Cortex of kidney (tissue), 1 donor: ENCODE measurements at places on chromosomes 5 and 9.

DNA sequence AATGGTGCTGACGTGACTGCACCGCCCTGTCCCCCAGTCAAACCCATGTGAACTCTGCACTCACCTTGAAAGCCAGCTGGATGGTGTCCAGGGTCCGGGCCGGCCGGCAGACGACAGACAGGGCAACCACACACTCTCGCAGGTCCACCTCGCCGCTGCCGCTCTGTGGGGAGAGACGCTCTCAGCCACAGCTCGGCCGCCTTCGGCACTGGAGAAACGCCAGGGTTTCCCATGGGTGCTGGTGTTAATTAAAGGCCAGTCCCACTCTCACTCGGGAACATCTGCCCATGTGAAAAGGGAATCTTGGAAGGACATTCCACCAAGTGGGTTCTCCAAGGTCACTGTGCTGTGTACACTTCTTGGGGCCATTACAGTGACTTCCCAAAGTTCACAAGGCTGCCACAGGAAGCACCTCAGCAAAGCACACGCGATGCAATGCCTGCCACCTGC lies 25.5 kb upstream of the SLC6A3 start:
- no peak for DNase-seq

GRCh38 chr9:92612816-92613215 lies 57.1 kb downstream of the IPPK start:
- DNase-seq, result no peak

GRCh38 chr5:125059255-125060002 lies 313.0 kb upstream of the ZNF608 start:
- no peak for DNase-seq

- DNase-seq, result no peak
These were observed 194.5 kb downstream of the ICE1 start for GRCh38 chr5:5617024-5617423.

DNA sequence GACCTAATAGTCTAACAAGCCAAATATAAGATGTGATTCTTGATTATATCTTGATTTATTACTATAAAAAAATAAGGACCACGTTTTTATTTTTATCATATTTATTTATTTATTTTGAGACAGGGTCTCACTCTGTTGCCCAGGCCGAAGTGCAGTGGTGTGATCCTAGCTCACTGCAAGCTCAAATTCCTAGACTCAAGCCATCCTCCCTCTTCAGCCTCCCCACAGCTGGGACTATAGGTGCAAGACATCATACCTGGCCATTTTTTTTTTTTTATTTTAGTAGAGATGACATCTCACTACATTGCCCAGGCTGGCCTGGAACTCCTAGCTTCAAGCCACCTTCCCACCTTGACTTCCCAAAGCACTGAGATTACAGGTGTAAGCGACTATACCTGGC lies 61.0 kb upstream of the LARP1 start:
- no peak for DNase-seq

- DNase-seq, result no peak
These were observed 8.0 kb upstream of the CTNNA1 start for GRCh38 chr5:138745268-138745667.

GRCh38 chr5:37814699-37815098 lies 25.1 kb downstream of the GDNF start:
- no peak for DNase-seq

- no peak for DNase-seq
These were observed 192.3 kb downstream of the DEPDC1B start for GRCh38 chr5:60507687-60508086.

GRCh38 chr5:168661593-168662485 lies 82.7 kb upstream of the PANK3 start:
- DNase-seq, result no peak

DNA sequence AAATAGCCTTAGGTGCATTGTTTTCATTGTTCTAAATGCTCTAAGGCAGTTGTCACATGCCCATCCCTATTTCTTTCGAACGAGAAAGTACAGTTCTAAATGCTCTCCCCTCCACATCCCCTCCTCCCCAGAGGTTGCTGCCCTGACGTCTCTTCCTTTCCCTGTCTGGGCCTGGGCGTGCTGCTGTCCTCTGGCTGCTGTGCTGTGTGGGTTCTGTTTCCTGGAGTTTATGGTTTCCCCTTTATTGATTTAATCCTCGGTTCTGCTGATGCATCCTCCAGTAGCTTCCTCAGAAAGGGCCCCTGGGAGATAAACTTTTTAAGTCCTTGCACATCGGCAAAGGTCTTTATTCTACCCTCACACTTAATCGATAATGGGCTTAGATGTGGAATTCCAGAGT lies 48.8 kb downstream of the MVB12B start:
- no peak for DNase-seq

GRCh38 chr9:91256235-91256634 lies 105.5 kb downstream of the AUH start:
- DNase-seq, result no peak

DNA sequence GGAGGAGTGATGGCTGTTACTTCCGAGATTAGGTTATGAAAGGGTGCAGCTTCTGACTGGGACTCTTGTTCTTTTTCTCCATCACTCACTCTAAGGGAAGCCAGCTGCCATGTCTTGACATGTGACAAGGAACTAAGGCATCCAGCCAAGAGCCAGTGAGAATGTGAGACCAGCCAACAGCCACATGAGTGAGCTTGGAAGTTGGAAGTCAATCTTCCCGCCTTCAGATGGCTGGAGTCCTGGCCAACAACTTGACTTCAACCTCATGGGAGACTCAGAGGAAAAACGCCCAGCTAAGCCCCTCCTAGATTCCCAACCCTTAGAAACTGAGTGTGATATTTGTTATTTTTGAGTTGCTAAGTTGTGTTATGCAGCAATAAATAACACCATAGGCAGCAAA lies 201.1 kb downstream of the SNX18 start:
- no peak for DNase-seq

DNA sequence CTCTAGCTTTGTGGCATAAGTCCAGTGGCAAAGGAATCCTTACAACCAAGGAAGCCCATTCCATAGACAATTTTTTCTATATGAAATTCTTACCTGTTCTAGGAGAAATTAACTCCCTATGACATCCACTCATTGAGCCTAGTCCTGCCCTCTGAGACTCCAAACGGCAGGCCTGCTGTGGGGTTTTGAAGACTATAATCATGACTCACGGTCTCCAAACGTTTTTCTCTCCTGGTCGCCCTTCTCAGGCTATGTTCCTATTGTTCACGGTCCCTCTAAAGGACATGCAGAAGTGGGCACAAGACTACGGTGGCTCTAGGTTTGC lies 611 bp downstream of the EXOSC3 start:
- no peak for DNase-seq

GRCh38 chr5:181221792-181222629 lies 1.1 kb upstream of the TRIM41 start:
- no peak for DNase-seq

DNA sequence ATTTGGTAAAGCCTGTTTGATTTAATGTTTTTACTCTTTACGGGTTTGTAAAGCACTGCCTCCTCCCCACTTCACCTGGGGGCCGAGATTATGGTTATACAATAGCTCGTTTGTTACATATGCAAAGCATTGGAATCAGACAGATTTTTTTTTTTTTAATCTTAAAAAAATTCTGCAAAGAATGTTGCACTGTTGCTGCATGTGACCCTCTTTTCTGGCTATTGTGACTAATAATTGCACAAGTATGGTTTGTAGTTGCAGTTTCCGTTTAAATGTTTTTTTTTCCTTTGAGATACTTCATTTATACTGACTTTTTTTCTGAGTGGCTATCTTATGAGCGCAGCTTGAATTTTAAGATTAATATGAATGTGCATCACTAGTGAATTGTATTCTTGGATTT lies 165.3 kb downstream of the KDM4C start:
- DNase-seq, result no peak
